ENCODE measurements at places on chromosomes 4 and X. TPM values are rescaled to one million over a fixed set of nuclear protein-coding genes. Genes with fewer than 3 reads are reported as not detected.

The C4orf50 gene
- 0.05 TPM for total RNA-seq

The TMEM47 gene
- 70.8 TPM for total RNA-seq

The BEND2 gene
- total RNA-seq: not detected

The SPATA4 gene
- total RNA-seq: not detected

The ART3 gene
- total RNA-seq: not detected

The EVC2 gene
- total RNA-seq: 6.1 TPM

The NAT8L gene
- 0.16 TPM for total RNA-seq

The LARP7 gene
- total RNA-seq: 43.4 TPM

The FGF5 gene
- total RNA-seq: not detected
